ENCODE measurements at places on chromosomes 6 and 20. TPM values are rescaled to one million over a fixed set of nuclear protein-coding genes. Genes with fewer than 3 reads are reported as not detected.

WFDC12 gene
- total RNA-seq = not detected

KCNB1 gene
- 0.41 TPM for total RNA-seq

SUMO4 gene
- total RNA-seq = not detected

FAM83D gene
- total RNA-seq = 16.7 TPM

B3GAT2 gene
- not detected for total RNA-seq

DNA sequence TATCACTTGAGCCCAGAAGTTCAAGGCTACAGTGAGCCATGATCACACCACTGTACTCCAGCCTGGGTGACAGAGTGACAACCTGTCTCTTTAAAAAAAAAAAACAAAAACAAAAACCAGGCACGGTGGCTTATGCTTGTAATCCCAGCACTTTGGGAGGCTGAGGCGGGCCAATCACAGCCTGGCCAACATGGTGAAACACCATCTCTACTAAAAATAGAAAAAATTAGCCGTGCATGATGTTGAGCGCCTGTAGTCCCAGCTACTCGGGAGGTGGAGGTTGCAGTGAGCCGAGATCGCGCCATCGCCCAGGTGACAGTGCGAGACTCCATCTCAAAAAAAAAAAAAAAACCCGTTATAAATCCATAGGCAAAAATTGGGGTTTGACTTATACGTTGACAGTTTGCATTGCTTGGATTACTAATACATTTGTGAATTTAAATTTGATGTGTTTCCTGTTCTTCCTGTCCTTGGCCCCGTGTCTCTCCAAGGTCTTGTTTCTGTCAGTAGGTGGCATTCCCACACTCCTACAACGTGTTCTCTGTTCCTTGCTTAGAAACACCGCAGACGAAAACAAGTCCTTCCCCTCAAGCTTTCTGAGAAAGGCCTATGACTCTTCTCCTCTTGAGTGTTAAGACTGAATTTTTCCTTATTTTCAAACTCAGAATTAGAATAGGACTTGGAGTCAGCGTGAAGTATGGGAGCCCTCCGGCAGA, 147.0 kb downstream of the DTNBP1 start:
- DNase-seq = no peak

- DNase-seq = peak; percentile 78
Observed at GRCh38 chr6:8180327-8181159, 78.2 kb upstream of the EEF1E1 start.
